Cortex of kidney (tissue), 1 donor: ENCODE measurements at places on chromosomes 2 and 18.

DNA sequence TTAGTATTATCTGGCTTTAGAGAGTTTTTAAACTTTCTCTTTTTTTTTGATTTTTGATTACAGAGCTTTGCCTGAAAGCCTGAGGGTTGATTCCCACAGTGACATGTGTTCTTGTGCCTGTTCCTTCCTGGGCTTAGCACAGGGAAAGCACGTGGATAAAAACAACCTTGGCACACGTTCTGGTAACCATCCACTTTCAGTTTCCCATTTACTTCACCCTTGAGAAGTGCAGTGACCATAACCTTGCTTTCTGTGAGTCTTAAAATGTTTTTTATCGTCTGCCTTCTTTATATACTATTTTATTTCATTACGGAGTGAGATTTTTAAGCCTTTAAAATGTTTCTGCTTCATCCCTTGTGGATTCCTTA lies 11.5 kb downstream of the CD226 start:
- no peak for DNase-seq

DNA sequence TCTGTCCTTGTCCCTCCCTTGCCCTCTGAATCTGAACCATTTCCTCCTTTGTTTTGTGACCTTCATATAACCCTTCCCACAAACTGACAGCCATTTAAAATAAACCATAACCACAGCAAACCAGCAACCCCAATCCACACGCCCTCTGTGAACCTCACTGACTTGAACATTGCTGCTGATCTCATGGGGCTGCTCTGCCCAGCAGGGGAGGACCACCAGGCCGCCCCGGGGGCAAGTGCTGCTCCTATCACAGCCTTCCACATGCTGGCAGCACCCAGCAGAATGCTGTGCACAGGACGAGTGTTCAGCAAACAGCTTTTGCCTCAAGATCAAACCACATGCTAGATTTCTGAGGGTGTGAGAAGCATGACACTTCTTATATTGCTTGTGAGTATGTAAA lies 73.9 kb upstream of the UXS1 start:
- no peak for DNase-seq

GRCh38 chr2:202519453-202519852 lies 115.3 kb upstream of the FAM117B start:
- no peak for DNase-seq

DNA sequence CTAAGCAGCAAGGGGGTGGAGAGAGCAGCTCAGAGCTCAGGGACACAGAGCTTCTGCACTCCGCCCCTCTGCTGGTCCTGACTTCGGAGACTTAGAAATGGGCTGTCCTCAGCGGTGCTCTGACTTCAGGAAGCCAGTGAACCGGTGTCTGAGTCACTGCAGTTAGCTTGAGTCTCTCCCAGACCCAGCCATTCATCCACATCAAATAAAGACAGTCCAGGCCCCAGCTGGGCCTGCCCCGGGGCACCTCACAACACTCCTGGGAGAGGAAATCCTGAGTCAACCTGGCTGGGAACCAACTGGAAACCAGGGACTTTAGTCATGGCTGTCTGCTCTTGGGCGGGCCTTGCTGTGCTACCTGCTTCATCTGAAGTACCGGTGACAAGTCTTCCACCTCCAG lies 5.4 kb upstream of the ITGB6 start:
- no peak for DNase-seq

- no peak for DNase-seq
Measured at GRCh38 chr2:191557841-191558240, 120.1 kb upstream of the NABP1 start.

- DNase-seq = no peak
Measured at GRCh38 chr2:177464549-177464948, 72.0 kb downstream of the AGPS start.

DNA sequence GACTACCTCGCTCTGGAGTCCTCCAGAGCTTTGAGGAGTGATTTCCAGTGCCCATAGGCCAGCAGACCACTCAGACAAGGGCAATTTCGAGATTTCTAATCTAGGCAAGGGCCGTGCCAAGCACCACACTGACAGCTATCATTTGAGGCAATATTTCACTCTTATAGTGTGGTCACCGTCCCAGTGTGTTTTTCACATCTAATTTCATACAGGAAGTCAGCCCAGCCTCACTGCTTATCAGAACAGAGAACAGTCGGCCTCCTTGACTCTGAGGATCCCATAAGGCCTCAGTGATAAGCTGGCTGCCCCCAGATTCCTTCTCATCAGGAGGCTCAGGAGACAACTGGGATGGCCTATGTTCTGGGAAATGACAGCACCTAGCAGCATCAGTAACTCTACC lies 581 bp downstream of the CAPN14 start:
- DNase-seq = no peak

DNA sequence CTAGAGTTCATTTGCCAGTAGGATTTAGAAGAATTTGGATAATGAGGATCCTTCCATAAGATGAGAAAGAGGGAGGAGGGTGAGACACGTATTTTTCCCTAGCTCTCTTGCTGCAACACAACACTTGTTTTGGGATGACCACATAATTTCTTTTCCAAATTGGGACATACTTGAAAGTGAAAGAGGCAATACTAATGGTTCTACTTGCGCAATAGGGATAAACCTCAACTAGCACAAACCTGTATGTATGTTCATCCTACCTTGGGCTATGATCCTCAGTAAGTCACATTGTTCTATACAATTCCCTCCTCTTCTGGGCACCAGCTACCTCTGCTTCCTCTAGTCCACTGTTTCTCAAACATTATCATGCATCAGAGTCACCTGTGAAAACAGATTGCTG lies 1208.8 kb upstream of the LRRTM1 start:
- DNase-seq = no peak

GRCh38 chr2:229714736-229715541 lies 584 bp upstream of the DNER start:
- DNase-seq = no peak

DNA sequence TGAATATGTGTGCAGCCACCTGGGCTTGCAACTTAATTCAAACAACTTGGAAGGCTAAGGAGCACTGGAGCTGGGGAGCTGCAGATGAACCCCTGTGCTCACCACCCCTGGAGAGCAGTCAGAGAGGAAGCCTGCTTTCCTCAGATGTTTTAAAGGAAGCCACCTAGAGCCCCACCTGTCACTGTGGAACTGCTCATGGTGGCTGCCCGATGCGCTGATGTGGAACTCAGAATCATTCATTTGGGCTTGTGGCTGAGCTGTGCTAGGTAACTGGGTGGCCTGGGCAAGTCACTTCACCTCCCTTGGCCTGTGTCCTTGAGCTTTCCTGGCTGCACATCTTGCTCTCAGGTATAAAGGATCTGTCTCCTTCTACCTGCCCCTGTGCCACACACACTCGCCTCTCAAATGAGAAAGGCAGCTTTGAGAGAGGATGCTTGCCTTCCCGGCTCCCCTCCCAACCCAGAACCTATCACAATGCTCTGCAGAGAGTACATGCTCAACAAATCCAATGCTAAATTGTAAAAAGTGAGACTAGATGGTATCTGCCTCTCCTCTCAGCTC lies 41.3 kb downstream of the BCL11A start:
- DNase-seq = no peak

GRCh38 chr2:207202645-207203044 lies 36.9 kb upstream of the KLF7 start:
- DNase-seq = no peak

- DNase-seq = no peak
Measured at GRCh38 chr18:22900558-22901238, 32.4 kb upstream of the RBBP8 start.

- no peak for DNase-seq
Measured at GRCh38 chr18:58993260-58993659, 128.6 kb downstream of the ZNF532 start.

GRCh38 chr2:78873526-78873925 lies 152.0 kb upstream of the REG3G start:
- DNase-seq = no peak

GRCh38 chr2:185161701-185162100 lies 563.4 kb downstream of the ZNF804A start:
- DNase-seq = no peak

DNA sequence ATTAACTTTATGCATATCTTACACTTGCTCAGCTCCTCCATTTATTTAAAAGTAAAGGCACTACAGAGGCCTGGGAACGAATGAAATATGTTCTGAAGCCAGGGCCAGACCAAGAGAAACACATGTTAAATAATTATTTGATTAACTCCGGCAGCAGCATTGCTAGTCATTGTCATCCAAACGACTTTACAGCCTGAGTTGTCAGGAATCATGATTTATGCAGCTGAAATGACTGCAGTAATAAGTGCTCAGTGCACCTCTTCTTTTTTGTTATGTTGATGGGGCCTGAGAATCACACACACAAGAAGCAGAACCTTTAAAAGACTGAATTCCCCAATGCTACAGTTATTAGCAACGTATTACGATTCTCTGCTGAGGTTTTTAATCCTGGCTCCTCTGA lies 58.9 kb downstream of the EPHA4 start:
- DNase-seq = no peak

GRCh38 chr2:183630964-183631363 lies 506.7 kb downstream of the NUP35 start:
- no peak for DNase-seq

DNA sequence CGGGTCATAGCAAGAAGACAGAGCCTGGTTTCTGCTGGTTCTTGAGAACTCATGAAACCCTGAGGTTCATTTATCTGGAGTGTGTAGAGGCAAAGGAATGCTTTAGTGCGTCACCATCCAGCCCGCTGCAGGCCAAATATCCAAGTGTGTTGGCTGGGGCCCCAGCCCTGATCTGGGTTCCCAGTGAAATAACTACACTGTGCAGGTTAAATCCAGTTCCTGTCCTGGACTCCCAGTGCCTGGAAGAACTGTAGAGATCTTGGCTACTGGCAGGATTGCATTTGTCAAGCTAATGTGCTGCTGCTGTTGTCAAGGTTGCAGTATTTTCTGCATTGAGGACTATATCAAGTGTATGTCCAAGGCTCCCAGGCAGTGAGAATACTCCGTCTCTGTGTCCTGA lies 89.9 kb downstream of the MAPK4 start:
- DNase-seq = no peak

DNA sequence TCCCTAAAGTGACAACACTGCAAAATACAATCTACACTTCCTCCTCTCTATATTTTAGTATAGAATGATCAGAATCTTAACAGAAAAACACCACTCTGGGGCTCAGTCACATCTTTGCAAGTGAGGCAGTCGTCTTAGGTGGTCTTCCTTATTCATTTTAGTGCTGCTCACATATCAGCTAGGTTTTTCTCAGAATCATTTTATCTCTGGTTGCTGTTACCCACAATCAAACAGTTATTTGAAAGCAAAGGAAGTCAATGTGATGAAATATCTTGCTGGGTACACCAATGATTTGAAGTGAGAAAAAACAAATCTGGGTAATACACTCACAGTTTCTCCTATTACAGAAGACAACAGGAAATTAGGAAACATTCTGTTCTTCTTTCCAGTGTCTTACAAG lies 275.2 kb downstream of the DSEL start:
- no peak for DNase-seq

DNA sequence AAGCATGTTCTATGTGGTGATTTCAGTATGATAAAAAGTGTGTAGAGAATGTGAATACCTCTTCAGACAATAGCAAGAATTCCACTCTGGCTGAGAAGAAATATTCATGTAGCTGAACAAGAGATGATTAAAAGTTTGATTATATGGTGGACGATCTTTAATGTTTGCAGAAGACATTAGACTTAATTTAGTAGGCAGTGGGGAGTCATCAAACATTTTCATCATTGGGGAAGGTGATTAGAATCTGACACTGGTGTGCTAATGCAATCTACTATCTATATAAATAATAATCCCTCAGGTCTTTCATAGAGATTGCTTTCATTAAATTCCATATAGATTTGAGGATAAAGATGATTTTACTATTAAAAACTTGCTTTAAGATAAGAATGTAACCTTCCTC lies 761.0 kb downstream of the SOCS6 start:
- no peak for DNase-seq

- no peak for DNase-seq
Measured at GRCh38 chr18:44909191-44909719, 228.6 kb downstream of the SETBP1 start.

DNA sequence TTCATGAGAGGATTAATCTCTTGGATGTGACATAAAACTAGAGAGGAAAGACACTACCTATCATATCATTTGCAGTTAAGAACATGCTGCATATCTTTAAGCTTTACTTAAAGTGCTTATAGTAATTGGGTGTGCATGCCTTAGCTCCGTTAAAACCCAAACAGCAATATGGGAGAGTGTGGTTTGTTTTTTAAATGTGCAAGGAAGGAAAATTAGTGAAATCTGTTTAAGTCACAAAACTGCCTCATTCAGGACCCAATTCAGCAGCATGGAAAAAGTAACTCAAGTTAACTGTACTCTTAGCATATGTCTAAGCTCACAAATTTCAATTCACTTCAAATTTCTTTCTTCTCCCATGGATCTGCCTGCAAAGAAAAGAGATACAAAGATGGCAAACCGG lies 182.2 kb downstream of the ARHGAP15 start:
- DNase-seq = no peak

DNA sequence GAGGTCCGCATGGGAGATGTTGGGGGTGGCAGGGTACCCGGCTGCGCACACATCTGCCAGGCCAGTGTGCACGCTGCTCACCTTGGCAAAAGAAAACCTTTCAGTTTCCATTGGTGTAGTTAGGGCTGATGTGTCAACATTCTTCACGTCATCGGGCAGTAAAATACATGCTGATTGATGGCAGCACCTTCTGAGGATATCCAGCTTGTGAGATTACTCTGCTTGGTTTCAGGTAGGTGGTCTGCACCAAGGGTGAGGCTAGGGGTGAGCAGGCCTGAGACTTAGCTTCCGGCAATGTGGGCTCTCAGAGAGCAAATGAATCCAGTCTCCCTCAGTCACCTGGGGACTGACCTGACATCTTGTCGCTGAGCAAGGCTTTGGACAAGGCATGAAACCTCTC lies 19.3 kb upstream of the ACKR3 start:
- DNase-seq = no peak

- DNase-seq = no peak
Measured at GRCh38 chr2:241489733-241490680, 18.4 kb downstream of the STK25 start.

- DNase-seq = no peak
Measured at GRCh38 chr2:47636176-47636575, 146.8 kb upstream of the MSH6 start.

GRCh38 chr2:237873421-237873831 lies 14.0 kb downstream of the RAMP1 start:
- DNase-seq = no peak

DNA sequence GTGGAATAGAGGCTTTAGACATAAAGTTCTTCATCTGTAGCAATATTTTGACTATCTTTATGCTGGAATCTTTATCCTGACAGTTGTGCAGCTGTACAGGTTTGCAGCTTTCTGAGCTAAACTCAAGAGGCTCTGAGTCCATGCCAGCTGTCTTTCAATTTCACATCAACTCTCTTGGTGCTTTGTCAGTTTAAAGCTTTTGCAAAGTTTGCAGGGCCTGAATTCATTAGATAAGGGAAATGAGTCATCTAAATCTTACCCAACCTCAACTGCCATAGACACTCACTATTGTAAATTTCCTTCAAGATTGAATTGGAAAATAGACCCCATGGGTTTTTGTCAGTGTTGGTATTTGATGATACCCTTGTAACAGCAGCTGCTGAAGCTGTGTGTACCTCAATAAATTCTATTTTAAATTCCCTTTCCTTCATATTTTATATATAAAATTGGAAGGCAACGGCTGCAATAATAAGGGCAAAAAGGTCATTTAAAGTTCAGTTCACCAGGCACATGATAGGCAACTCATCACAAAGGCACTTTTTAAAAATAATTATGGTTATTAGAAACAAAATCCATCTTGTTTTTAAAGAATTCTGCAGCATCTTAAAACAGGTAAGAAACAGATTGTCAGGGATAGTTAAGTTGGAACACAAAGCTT lies 169.9 kb upstream of the SLC39A10 start:
- no peak for DNase-seq
